ENCODE measurements at places on chromosomes 12 and 14.

GRCh38 chr12:104498211-104498801 lies 41.6 kb downstream of the CHST11 start:
- peak; percentile 24 for DNase-seq

GRCh38 chr14:100083706-100084105 lies 18.5 kb downstream of the EVL start:
- DNase-seq, result no peak

DNA sequence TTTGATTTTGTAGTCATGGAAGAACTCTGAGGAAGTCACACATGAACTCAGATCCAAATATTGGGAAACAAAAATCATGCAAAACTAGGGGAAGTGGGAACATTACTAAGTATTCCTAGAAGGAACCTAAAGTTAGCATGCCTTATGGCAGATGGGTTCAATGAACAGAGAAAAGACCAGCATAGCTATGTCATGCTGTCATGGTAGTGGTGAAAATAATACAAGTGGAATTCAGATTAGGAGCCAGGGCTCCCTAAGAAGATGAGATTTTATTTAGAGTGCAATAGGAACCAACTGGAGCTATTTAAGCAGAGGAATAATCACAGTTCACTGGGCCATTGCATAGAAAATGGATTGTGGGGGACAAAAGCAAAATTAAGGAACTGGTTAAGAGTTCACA lies 134.0 kb downstream of the DIO2 start:
- no peak for DNase-seq

- no peak for DNase-seq
Observed at GRCh38 chr12:117034701-117035151, 64.5 kb downstream of the TESC start.

DNA sequence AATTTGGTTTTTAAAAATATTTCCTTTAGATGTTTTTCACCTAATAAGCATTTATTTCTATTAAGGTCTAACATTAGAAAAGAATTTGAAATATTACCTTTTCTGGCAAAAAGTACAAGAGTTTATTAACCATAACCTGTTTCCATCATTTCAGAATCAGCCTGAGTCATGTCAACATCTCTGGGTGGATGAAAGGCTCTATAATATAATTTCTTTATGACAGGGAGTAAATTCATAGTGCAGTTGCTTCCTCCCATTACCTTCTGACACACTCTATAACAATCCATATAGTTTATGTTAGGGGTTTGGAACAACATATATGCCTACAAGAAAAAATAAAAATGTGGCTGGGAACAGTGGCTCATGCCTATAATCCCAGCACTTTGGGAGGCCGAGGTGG lies 134.5 kb downstream of the SLC2A13 start:
- DNase-seq, result no peak

GRCh38 chr12:127823801-127824200 lies 443.2 kb upstream of the TMEM132C start:
- DNase-seq, result no peak

DNA sequence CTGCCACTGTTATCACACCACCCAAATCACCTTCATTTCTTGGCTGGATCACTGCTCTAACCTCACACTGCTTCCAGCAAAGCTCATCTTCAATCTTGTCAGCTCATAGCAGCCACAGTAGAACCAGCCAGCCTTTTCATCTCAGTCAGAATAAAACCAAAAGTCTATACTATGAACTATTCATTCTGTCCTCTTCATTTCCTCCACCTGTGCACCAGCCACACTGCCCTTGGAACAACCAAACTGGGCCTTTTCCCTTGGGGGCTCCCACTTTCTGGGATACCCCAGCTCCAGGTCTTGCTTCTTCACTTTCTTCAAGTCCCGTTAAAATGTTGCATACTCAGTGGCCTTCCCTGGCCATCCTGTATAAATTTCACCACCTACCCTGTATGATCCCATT lies 234.4 kb upstream of the DAAM1 start:
- DNase-seq, result no peak

GRCh38 chr12:23921099-23921856 lies 28.2 kb downstream of the SOX5 start:
- DNase-seq, result no peak

DNA sequence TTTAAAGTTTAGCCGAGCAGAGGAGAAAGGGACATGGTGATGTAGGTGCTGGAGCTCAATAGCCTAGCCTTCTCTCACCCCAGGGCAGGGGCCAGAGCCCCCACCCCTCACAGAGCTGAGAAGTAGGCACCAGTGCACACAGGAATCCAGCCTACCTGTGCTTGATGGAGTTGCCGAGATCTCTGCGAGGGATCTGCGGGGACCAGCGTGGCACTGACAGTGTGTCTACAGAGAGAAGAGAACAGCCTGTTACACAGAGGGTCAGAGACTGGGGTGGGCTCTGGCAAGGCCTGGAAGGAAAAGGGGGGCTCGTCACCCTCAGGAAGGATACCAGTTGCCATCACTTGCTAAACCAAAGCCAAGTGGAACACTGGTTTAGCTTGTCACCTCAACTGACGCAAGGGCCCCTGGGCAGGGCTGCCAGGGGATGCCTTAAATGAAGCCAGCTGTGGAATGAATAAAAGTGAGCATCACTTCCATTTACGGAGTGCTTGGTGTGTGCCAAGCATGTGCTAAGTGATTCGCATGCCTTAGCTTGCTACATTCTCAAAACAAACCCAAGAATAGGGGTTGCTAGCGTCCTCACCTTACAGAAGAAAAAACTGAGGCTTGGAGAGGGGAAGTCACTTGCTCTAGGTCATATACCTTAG lies 220.8 kb upstream of the NOS1 start:
- DNase-seq, result no peak

- DNase-seq, result no peak
Observed at GRCh38 chr12:12952036-12952435, at the start of gene GPRC5D. Gene GPRC5D (minus strand): TSS chr12:12952170. CDS start chr12:12950384, 1,786 bp downstream.
